EH (cell line): ENCODE measurements at places on chromosomes 7 and 10.

DNA sequence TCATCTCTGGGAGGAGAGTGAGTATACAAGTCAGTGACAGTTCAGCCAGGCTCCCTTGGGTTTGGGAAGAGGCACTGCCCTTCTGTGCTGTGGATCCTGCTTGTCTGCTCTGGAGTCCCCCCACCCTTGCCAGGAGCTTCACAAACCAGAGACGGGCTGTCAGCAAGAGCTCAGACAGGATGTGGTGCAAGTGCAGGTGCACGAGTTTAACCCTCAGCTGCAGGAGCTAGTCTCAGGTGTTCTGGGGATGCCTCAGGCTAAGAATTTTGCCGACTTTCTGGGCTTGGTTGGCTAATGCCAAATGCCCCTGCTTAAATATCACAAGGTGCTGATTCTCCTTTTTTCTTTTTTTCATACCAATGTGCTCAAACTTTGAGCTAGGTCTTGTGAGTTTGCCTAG is 22.3 kb downstream of the ZNF783 start:
- DNase-seq = no peak

DNA sequence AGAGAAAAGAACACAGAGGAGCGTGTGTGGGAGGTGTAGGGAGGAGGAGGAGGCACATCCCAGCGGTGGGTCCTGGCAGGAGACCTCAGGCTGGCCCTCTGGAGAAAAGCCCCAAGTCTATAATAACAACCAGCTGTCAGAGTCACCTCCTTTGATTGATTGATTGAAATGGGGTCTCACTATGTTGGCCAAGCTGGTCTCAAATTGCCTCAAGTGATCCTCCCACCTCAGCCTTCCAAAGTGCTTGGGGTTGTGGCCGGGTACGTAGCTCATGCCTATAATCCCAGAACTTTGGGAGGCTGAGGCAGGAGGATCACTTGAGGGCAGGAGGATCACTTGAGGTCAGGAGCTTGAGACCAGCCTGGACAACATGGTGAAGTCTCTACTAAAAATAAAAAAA is 103.0 kb upstream of the ANLN start:
- DNase-seq = no peak

DNA sequence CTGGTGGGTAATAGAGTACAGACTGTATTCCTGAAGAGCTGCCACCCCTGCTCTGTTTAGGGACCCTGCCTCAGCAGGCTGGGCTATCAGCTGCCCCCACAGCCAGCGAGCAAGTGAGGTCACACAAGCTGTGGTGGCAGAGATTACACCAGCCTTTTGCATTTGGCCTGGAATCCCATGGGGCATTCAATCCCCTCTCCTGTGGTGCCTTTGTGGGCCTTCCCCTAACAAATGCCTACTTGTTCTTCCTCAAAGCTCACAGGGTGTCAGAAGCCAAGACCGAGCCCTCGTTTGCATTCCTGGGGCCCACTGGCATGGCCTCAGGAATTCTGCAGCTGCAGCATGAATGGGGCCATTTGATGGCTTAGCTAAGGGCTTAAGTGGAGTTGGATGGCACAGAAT is 212.7 kb upstream of the PHYHIPL start:
- no peak for DNase-seq

DNA sequence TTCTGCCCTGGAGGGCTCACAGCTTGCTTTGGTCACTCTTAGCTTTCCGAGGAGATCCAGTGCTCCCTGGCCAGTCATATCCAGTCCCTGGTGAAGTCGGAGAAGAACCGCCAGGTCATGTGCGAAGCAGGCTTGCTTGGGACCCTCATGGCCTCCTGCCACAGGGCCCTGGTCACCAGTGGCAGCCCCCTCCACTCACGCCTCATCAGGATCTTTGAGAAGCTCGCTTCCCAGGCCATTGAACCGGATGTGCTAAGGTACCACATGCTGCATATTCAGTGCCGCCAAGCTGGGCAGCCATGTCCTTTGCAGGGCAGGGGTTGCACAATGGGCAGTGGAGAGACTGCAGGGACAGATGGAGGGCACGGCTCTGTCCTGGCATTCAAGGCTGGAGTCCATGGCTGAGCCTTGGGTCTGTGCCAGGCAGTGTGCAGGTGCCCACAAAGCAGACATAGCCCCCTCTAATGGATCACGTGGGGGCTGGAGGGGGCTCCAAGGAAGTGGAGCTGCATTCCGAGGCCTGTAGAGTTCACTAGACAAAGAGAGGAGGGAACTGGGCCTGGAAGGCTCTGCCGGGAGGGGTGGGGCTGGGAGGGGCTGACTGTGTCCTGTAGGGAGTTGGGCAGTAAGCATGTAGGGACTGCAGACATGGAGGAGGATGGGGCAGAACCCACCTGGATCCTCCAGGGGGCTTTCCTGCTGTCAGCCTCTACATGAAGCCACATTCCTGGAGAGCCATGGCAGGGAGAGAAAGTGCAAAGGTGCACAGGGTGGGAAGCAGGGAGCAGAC is 89.9 kb downstream of the WDFY4 start:
- DNase-seq = no peak

- no peak for DNase-seq
Observed at GRCh38 chr7:45015313-45015712, 15.3 kb downstream of the CCM2 start.

GRCh38 chr7:92836489-92836999 is at the start of gene CDK6:
Gene CDK6, minus strand, starts transcription at chr7:92836573. Its CDS starts 3,250 bp downstream, at chr7:92833323.
- peak; percentile 72 for DNase-seq

GRCh38 chr7:67478066-67478465 is 481.4 kb downstream of the TYW1 start:
- DNase-seq = no peak

DNA sequence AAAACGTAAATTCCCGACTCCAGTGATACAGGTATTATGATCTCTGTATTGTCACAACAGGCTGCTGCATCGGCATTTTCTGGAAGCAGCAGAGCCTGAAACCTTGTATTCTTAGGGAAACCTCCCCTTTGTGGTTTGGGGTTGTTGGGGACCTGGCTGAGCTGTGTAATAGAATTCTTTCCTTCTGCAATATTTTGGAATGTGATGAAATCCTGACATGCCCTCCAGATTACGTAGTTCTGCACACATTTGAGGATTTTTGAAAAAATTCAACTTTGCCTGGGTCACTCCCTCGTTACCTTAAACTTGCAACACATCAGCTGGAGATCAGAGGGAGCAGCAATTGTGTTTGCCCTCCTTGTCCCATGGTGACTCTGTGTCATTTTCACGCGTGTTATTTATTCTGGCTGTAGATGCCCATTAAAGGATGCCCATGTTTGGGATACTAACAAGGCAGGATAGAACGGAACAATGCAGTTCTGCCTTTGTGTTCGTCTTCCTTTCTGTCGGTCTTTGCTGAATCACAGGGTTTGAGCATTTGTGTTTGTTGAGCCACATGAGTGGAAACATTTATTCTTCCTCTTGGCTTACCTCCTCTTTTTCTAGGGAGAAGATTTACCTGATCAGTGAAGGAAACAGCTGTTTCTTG is 181.7 kb downstream of the TCF7L2 start:
- DNase-seq = peak; percentile 87

- DNase-seq = peak; percentile 50
Observed at GRCh38 chr7:105906695-105907094, 30.3 kb upstream of the ATXN7L1 start.
